Amniotic stem cell (primary cell): ENCODE measurements at places on chromosomes 16 and 17.

GRCh38 chr16:48676836-48677235 lies 66.9 kb upstream of the N4BP1 start:
- no peak for DNase-seq

GRCh38 chr17:64063088-64063487 lies 42.7 kb upstream of the ICAM2 start:
- no peak for DNase-seq

DNA sequence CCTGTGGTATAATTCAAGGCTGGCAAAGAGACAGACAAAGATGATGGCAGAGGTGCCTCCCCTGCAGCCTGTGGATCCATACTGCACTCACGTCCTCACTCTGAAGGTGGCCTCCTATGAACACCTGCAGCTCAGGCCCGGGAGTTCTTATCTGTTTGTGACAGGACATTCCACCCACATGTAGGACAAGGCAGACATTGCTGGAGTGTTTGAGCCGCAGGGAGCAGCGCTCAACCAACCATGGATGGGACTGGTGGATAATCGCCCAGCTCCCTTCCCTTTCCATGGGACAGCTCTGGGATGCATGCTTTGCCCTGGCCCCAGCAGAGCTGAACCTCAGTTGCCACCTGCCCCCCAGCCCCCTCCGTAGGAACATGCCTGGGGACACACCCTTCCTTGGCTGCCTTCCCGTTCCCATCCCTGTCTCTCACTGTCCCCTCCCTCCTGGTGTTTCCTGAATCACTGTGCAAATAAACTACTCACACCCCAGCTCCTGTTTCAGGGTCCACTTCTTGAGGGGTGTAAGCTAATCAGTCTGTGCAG lies 22.2 kb downstream of the ITPRIPL2 start:
- no peak for DNase-seq

- DNase-seq = no peak
Observed at GRCh38 chr16:53913920-53914319, 210.0 kb downstream of the FTO start.

DNA sequence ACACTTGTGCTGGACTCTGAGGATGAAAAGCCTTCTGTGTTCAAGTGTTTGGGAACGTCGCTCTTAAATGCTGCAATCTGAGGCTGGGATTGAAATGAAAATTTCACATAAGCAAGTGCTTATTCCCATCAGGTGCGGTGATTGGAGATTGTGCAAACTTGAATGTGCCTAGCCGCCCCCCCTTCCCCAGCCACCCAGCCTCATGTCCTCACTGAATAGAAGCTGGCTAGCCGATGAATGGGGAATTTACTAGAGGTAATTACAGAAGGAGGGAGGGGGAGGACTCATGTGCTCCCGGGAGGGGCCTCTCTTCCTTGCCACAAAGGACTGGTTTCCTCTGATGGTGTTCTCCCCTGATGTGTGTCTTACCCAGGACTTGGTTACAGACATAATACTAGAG lies 544.8 kb upstream of the EEF2KMT start:
- DNase-seq = no peak

GRCh38 chr16:66152181-66152580 lies 214.3 kb upstream of the CDH5 start:
- no peak for DNase-seq

DNA sequence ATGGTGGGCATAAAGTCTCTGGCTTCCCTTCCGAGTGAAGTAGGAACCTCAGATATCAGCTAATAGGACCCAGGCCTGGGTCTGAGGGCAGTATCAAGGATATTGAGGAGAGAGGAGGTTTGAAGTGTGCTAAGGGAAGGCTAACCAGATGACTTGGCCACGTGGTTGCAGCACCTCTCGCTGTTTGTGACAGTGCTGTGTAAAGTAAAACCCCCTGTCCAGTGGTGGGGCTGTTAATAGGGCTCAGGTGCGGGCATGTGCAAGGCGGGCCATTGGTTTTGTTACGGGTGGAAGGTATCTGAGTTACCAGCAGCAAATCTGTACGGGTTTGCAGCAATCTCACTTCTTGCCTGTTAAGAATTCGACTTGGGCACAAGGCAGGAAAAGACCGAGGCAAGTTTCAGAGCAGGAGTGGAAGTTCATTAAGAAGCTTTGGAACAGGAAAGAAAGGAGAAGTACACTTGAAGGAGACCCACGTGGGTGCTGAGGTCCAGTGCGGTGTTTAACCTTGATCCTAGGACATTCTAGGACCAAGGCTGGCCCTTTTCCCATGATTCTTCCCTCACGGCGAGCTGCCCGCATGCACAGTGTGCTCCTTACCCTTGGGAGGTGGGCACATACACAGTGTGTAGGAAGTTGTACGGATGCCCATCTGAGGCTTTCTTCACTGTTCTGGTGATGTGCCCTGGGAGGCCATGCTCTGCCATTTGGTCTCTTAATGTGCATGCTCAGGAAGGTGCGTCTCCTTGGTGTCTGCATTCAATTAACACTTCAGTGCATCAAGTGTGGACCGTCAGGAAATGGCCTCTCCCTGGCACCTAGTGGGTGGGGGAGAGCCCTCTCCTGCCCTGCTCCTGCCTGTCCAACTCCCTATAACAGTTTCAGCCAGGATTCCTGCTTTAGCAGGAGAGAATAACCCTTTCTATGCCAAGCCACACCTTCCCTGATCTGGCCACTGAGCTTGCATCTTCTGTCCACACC lies 20.3 kb downstream of the SGF29 start:
- no peak for DNase-seq

DNA sequence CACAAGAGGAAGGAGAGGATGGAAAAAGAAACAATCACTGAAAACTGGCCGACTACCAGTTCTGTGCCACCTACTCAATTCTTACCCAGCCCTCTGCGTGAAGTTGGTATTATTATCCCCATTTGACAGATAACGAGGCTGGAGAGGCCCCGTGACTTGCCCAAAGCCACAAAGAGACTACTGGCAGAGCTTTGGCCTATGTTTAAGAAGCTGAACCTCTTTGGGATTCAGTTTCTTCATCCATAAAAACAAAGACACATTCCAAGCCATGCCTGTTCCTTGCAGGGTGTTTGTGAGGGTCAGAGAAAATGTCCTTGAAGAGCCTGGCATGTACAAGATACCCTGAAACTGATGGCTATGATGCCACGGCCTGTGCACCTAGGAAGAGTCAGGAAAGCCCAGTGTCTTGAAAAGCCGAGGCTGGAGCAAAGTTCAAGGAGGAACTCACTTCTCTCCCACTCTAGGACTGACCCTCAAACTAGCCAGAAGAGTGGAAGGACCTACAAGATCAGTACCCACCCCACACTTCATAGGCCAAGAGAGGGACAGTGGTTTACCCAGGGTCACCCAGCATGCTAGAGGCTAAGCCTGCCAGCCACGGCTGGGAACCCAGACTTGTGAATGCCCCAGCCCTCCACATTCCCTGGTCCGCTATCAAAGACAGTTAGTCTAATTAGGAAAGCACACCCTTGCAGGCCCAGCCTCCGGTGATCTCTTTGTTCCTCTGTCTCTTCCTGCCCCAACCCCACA lies 1.6 kb upstream of the ACSF2 start:
- no peak for DNase-seq

GRCh38 chr17:1312261-1312870 lies 32.9 kb downstream of the TRARG1 start:
- no peak for DNase-seq

DNA sequence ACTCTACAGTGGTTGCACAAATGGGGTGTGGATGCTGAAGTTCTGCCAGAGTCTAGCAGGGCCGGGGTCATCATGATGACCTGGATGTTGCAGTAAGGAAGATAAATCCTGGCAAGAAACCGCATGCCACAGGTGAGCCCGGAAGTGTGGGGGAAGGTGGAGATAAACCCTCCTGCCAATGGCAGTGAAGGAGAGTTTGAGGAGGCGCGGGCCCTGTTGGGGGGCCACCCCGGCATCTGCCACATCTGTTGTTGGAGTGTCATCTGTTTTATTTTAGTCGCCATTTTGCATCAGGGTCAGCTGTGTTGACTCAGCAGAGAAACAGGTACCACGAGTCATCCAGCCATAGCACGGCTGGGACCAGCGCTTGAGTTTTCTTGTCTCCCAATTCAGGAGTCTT lies 173.8 kb upstream of the CHMP6 start:
- no peak for DNase-seq

DNA sequence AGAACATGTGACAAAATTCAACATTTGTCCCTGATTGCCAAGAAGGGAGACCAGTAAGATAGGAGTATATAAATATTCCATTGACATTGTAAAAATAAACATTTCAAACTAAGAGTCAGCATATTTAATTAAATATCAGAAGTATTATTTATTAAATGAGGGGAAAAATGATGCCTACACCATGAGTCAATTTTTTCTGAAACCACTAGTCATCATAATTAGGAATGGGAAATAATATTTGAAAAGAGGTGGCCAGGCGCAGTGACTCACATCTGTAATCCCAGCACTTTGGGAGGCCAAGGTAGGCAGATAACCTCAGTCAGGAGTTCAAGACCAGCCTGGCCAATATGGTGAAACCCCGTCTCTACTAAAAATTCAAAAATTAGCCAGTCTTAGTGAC lies 2.1 kb downstream of the CMTM1 start:
- no peak for DNase-seq
